ENCODE measurements at places on chromosomes 12 and 14.

DNA sequence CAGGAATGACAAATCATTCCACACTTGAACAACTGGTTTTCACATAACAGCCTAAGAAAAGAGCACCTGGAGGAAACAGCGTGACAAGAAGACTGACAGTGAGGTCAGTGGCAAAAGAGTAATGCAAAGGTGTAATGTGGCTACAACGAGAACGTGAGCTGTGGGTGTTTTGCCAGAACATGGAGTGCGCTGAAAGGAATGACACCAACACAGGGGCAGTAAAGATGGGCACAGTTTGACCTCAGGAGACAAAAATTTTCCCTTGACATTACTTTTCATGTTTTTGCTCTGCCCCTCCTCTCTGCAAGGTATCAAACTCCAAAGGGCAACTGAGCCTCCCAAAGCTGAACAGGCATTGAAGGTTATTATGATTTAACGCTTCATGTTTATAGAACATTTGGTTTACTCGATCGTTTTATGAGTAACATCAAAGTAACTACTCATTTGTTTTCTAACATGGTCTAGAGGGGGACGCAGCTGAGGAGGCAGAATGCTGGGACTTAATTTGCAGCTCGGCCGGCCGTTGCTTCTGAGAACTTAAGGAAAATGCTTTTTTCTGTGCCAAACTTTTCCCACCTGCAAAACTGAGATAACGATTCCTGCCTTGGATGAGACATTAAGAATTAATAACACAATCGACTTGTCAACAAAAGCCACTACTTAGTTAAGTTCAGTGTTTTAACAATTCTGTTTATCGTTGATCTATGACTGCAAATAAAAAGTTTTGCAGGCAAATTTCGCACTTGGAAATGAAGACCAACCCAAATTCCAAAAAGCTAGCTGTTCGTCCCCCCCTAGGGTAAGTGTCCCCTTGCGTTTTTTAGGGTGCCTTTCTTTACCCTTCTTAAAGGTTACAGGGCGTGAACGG is 954 bp downstream of the HAUS4 start:
- DNase-seq, result no peak

- DNase-seq, result no peak
Measured at GRCh38 chr12:100101000-100101399, 41.7 kb downstream of the BLTP3B start.

DNA sequence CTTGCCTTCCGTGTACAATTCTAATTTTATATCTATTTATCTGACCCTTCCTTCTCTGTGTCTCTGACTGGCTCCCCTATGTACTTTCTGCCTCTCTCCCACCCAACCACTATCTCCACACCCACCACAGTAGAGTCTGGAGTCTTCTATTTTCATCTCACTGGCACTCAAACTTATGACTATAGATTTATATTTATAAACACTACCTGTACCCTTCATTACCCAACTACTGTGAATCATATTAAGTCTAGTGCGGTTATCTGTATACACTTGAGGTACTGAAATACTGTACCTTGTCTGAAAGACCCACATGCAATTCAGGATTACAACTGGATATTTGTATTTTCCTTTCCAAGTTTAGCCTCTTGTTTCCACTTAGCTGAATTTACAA is 36.1 kb downstream of the ATP2B1 start:
- DNase-seq, result no peak

DNA sequence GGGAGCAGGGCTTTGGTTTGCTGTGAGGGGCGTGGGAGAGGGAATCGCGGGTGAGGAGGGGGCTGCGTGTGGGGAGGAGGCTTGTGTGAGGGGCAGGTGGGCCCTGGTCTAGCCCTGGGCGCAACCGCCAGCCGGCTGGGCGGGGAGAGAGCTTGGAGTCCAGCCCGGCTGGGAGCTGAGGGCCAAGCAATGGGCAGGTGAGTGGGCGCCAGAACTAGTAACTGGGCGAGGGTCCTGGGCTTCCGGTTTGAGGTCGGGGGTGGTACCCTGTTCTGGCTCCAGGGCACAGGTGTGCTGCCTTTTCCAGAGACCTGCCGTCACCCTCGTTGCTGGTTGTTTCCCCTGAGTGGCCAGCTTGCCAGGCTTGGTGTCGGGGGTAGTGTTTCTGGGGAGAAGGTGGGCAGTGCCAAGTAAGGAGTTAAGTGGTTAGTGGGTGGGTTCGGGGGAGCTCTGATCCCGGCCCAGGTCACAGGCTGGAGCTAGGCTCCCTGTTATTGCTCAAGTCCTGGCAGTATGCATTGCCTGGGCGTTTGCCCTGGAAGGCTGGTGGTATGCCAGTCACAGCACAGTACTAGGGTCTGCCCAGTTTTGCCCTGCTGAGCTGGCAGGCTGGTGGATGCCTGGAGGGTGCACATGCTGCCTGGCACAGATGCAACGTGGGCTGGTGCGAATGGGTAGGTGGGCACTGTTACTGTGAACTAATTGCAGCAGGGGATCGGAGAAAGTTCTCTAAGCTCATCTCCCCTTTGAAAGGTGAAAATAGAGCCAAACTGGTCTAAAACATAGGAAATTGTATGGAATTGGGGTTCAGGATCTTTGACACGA is 683 bp downstream of the CIPC start:
- peak; percentile 26 for DNase-seq

DNA sequence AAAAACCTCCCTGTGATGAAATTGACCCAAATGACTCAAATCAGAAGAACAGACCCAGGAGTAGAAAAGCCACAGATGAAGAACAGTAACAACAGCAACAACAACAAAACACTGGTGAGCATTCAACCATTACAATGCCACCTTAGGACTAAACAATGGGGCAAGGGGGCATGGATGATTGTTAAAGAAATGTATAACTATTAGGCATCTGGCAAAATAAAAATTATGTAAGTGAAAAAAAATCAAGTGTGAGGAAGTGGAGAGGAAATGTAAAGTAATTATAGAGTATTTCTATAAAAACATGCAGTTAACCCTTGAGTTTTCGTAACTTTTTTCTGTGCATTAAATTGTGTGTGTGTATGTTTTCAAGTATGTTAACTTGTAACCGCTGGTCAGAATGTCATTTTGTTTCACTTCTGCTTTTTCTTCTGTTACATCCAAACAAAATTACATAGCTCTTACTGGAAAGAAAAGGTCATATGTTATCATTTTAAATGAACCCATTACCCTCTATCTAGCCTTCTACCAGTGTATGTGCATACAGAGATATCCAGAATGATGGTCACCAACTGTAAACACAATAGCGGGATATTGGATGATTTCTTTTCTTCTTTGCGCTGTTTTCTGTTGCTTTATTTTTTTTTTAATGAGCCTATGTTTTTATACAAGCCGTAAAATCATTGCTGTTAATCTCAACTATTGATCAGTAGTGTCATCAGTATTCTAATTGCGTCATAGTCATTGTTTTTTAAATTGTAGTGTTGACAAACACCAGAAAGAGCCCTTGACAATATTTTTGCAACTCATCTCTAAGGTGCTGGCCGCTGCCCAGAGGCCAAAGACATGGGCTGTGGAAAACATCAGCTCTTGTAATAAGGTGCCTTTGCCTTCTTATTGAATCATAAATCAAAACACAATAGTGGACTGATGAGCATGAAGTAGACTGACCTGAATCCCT is 170.6 kb downstream of the CRADD start:
- no peak for DNase-seq

- DNase-seq, result no peak
Measured at GRCh38 chr12:108905725-108906124, 25.8 kb downstream of the DAO start.

DNA sequence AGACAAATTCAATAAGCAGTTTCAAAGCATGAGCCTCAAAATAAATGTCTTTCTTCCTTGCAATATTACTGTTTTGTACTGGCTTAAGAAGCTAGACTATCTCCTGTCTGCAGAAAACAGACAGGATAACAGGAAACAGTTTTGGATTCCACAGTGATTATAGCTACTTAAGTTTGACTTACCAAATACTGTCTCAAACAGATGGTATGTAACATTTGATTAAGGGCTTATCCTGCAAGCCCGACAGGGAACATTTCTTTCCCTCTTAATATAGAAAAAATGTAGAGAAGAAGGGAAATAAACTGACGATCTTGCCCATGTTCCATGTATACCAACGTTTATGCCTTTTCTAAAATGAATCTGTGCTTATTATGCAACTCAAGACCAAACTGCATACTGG is 179.9 kb upstream of the EEA1 start:
- DNase-seq, result no peak

DNA sequence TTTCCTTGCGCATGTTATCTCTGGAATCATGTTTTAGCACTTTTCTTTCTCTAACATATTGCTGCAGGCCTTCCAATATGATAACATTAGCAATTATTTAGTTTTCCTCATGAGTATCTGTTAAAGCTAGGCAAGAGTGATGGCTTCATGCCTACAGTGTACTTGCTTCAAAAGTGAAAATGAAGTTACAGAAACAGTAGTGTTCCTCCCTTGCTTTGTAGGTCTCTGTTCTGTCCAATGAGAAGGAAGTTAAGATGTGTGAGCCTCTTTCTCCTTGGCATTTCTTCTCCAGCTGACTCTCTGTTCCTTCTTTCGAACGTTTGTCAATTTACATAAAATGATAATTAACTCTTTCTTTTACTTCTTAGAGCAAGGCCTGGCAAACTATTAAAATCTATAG is 22.2 kb downstream of the LRRIQ1 start:
- DNase-seq, result no peak

DNA sequence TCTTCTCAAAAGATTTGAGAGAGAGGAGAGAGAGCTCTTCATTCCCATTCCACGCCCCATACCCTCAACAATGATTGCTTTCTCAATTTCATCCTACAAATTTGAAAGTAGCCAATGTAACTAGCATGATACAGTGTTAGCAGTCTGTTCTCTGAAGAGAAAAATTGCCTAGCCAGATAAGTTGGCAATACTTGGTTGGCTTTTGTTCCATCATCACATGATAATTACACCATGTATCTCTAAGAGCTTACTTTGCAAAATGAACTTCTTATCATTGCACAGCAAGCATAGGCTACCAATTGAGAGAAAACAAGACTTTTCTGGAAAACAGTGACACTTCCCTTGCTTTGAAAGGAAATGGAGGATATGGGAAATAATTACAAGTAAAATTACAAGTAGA is 68.9 kb downstream of the FSCB start:
- no peak for DNase-seq

DNA sequence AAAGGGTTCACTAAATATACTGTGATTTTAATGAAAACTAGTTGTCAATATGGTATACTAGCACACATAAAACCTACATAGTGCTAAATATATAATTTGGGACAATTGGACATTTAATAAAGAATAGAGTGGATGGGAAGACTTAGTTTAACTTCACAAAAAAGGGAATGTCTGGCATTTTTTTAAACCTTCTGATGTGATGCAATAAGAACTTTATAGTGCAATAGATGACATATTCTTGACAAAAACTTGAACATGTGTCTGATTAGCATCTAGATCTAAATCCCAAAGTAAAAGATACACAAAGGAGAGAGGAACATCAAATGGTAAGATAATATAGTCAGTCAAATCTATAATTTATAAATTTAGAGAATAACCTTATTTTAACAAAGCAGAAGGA is 488.3 kb upstream of the SYT1 start:
- DNase-seq, result no peak

GRCh38 chr12:126953365-126953889 is 1313.5 kb upstream of the TMEM132C start:
- no peak for DNase-seq

- DNase-seq, result no peak
Measured at GRCh38 chr12:100494538-100494937, 20.9 kb downstream of the NR1H4 start.

DNA sequence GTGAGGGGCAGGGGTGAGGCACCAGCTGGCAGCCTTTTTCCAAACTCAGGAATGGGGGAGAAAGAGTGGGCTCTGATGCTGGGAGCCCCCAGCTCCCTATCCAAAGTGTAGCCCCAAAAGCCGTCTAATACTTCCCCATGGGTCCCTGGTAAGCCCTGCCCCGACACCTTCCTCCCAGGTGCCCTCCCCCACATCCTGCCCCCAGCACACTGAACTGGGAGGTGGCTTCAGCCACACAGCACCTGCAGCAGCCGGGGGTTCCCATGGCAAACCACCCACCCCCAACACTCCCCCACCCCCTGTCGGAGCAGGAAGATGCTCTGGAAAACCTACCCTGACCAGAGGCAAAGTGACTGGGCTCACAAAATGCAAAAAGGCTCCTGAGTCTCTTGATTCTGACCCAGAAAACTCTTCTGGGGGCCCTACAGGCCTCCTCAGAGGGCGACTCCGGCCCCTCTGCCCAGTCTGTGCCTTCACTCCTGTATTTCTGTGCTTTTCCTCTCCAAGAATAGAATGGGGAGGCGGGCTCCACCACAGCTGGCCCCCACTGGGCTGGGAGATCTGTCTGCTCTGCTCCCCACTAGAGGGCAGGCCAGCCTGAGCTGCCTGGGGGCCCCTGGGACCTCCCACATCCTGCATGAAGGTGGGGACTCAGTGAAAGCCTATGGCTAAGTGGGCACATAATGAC is 81.6 kb downstream of the ITPK1 start:
- peak; percentile 77 for DNase-seq

- no peak for DNase-seq
Measured at GRCh38 chr14:61649283-61649682, 46.0 kb upstream of the HIF1A start.

- no peak for DNase-seq
Measured at GRCh38 chr12:6763380-6763779, 2.8 kb upstream of the PTMS start.

DNA sequence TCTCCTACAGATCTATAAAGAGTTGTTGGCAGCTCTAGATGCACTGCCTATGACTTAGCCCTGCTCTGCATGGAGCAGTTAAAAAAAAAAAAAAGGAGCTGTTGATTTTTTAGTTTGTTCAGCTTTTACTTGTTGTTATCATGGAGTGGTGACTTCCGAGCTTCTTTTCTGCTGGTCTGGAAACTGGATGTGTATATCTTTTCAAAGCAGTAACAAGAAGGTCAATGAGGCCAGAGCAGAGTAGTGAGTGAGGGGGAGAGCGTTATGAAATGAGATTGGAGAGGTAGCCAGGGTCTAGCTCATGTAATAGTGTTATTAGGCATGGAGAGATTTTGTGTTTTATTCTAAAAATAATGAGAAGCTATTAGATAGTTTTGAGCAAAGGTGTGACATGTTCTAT is 13.2 kb upstream of the TUBA1B start:
- no peak for DNase-seq

DNA sequence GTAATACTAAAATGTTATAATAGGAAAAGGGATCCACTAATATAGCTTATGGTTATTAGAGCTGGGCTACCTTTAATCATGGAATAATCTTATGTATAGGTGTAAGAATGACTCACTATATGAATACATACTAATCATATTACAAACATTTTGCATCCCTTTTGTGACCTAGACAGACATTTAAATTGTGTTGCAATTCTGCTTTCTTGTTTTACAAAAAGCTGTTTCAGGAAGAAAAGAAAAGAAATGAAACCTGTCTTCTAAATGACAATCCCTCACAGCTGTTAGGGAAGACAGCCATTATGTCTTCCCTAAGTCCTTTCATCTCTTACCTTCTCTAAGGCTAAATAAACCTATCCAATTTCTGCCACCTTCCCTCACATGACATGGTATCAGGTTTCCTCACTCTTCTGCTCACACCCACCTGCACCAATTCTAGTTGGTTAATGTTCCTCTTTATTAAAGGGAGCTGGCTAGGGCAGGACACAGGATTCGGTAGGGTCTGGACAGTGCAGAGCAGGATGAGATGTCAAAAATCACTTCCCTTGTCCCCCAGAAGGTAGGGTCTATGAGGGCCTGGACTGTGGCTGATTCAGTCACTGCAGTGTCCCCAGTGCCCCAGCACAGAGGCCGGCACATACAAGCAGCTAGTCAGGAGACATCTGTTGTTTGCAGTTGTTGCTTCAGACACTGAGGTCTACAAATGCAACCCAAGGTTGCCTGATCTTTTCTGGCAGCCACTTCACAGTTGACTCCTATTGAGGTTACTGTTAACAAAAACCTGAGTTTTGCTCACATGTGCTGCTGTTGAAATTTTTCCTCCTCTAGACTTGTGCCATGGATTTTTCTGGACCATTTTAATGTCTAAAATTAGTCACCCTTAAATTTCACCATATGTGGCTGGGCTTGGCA is 3.7 kb downstream of the DHRS7 start:
- no peak for DNase-seq
